ENCODE measurements at places on chromosomes 11 and 22.

GRCh38 chr11:22976146-22976545 is 115.9 kb upstream of the CCDC179 start:
- DNase-seq: no peak

DNA sequence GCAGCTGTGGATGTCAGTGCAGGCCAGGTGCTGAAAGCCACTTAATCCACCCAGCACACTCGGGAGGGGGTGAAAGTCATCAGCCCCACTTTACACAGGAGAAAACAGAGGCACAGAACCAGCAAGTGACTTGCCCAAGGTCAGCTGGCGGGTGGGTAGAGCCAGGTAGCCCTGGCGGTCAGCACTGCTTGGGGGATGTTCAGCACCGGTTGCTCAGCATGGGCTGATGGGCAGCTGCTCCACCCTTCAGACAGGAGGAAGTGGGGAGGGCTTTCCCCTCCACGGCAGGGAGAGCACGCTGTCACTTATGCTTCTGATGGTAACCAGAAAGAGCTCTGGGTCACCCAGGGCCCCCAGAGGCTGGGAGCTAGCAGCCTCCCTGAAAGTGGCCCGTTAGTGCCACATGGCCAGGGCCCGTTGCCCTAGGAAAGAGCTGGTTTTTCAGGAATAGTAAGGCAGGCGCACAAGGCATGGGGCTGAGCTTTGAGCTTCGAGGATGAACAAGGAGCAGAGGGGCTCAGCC is 417.9 kb downstream of the CTTN start:
- no peak for DNase-seq

- no peak for DNase-seq
These were observed 59.4 kb downstream of the BRD1 start for GRCh38 chr22:49768077-49768910.

- DNase-seq: no peak
These were observed 203.1 kb upstream of the MTMR2 start for GRCh38 chr11:96126917-96127595.

DNA sequence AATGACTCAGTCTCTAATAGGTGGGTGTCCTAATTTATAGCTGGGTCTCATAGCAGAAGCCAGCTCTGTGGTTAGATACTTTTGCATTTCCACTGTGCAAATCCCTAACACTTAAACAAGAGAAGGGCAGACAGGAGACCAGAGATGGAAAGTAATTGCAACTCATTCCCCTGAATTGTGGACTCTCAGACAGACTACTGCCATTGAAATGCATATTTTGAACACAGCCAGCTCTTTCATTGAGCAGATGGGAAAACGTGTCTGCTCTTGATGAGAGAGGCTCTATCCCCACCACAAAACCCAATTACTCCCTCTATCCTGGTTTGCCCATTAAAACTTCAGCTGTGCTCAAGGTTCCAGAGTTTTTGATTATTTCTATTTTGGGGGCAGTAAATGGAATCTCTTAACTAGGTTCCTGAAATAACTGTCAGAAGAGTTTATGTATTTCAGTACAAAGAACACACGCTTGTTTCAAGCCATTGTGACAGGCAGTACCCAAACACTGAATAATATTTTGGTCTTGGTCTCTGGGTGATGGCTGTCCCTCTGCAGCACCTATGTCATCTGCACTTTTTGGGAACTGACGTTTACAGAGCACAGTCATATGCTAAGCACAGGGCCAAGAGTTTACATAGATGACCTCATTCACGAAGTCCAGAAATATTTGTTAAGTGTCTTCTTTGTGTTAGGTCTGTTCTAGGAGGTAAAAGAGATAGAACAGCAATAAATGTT is 41.7 kb downstream of the FAM227A start:
- DNase-seq: no peak

DNA sequence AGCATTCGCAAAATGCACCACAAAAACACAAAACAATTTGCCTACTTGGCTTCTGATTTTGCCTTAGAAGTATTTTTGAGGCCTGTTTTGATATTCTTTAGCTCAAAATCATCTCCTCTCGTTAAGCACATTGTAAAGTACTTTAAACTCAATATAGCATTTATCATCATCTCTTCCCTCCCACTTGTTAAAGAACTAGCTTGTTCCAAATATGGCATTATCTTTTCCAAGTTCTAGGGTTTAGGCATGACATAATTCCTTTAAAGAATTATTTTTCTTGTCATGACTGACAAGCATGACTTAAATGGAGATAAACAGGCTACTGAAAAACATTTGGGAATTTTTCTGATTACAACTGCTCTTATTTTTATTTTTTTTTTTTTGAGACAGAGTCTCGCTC is 21.3 kb downstream of the CELF1 start:
- no peak for DNase-seq

- no peak for DNase-seq
These were observed 16.2 kb downstream of the BAD start for GRCh38 chr11:64268025-64268892.

GRCh38 chr11:44399968-44400367 is 90.0 kb upstream of the ALX4 start:
- no peak for DNase-seq

- DNase-seq: no peak
These were observed 1.7 kb downstream of the TM7SF2 start for GRCh38 chr11:65113361-65113756.

- DNase-seq: no peak
These were observed 48.5 kb upstream of the SOX6 start for GRCh38 chr11:16404781-16405285.

DNA sequence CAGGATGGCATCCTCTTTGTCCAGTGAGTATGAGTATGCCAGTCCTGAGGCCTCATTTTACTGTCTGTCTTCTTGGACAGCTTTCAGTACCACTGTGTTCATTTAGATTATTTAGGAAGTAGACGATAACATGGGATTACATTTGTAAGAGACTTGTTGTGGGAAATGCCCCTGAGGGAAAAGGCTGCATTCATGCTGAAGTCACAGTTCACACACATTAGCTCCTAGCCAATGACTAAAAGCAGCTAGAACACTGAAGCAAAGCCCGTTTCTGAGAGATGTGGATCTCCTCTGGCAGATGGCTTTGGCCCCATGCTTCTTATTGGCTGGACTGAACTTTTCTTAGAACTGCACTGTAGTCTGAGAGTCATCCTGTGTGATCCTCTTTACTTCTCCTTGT is 242.4 kb downstream of the FAM76B start:
- no peak for DNase-seq

DNA sequence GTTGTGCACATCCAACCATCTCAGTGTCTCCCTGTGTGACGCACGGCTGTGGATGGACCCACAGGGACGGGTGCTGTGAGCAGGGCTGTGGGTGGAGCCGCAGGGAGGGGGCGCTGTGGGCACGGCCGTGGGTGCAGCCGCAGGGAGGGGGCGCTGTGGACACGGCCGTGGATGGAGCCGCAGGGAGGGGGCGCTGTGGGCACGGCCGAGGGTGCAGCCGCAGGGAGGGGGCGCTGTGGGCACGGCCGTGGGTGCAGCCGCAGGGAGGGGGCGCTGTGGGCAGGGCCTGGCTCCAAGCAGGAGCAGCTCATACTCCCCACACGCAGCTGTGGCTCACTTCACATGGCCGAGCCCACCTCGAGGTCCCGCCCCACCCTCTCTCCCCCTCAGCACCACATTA is 6.0 kb upstream of the MAPK11 start:
- peak; percentile 71 for DNase-seq

DNA sequence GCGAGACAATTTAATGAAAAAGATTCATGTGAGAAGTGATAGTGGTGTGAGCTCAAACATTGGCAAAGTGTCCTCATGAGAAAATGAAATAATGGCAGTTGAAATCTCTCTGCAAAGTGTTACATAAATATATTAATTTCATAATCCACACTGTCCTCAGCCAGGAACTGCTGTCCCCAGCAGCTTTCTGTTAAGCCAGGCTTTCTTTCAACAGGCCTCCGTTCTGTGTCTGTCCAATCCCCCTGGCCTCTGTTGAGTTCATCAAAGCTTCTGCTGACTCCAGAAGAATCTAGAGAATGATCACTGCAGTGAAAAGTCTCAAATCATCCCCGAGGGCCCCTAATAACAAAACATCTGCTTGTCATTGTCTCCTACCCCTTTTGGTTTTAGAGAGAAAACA is 10.0 kb upstream of the ASCC2 start:
- no peak for DNase-seq

DNA sequence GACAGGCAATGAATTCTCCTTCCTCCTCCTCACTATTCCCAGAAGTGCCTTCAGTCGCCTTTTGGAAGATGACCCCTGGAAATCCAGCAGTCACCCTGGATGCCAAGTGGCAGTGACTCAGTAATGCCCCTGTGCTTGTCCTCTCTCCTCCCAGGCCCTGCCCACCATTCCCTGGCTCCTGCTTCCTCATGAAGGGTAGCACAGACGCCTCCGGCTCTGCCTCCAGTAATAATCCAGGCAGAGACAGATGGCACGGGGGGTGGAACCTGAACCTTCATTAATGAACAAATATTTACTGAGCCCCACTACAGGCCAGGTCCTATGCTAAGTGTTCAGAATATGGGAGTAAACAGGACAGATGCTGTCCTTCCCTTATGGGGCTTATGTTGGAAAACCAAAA is 23.2 kb downstream of the SYT13 start:
- no peak for DNase-seq

GRCh38 chr11:88040148-88040496 is 135.1 kb downstream of the RAB38 start:
- DNase-seq: no peak

GRCh38 chr11:73349633-73350032 is 26.6 kb upstream of the RELT start:
- no peak for DNase-seq

DNA sequence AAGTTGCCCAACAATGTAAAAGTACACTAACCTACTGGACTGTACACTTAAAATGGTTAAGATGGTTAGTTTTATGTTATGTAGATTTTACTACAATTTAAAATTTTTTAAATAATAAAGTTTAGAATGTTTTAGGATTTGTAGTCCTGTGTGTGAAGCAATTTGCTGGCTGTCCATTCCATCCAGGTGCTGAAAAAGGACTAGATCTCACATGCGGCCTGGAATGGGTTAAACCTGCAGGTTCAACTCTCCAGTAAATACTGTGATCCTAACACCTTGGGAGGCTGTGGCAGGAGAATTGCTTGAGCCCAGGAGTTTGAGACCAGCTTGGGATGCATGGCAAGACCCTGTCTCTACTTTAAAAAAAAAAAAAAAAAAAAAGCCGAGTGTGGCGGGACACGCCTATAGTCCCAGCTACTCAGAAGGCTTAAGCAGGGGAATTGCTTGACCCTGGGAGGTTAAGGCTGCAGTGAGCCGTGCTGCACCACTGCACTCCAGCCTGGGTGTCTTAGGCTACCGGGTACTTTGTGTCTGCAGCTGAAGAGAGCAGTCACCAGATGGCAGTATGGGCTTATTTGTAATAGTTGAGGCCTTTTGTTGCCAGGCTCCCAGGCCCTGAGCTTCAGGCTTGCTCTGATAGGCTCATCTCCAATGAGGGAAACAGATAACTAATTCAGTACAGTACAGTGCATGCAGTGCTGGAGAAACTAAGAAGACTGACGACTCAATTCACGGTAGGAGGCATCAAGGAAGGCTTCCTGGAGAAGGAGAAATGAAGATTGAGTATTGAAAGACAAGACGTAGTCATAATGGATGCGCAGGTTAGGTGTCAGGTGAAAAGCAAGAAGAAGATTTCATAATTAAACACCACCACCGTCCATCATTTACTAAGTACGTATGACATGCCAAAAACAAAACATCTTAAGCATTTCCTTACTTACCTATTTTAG is 64.7 kb upstream of the ASPHD2 start:
- peak; percentile 96 for DNase-seq

GRCh38 chr22:26479792-26480610 is 3.6 kb downstream of the HPS4 start:
- no peak for DNase-seq

GRCh38 chr11:32115446-32115845 is 24.6 kb downstream of the RCN1 start:
- no peak for DNase-seq

DNA sequence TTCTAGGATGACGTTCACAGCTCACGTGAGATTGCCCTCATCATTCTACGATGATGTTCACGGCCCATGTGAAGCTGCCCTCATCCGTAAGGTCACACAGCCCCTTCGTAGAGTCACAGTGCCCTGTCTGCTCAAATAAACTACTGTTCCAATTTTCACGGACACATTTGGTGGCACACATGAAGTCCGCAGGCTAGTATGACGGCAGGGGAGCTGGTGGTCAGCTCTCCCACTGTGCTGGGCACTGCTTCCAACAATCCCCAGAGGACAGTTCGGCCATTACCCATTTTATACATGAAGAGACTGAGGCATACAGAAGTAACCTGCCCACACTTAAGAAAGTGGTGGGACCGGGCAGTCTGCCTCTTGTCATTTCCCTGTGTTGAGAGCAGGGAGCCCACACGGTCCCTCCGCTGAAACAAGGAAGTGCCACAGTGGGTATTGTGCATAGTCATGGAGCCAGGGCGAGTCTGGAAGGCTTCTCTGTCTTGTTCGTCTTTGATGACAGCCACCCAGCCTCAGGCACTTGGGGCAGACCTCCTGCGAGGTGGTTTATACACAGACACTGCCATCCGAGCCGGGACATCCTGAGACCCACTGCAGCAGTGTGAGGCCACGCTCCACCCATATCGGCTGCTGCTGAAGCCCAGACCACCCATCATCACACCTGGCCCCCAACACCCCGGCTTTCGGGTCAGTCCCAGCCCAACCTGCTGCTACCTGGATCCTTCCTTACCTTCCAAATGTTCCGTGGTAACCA is 114.3 kb downstream of the PHF21B start:
- no peak for DNase-seq

- DNase-seq: peak; percentile 48
These were observed 161.8 kb downstream of the SOX6 start for GRCh38 chr11:16194566-16194965.

DNA sequence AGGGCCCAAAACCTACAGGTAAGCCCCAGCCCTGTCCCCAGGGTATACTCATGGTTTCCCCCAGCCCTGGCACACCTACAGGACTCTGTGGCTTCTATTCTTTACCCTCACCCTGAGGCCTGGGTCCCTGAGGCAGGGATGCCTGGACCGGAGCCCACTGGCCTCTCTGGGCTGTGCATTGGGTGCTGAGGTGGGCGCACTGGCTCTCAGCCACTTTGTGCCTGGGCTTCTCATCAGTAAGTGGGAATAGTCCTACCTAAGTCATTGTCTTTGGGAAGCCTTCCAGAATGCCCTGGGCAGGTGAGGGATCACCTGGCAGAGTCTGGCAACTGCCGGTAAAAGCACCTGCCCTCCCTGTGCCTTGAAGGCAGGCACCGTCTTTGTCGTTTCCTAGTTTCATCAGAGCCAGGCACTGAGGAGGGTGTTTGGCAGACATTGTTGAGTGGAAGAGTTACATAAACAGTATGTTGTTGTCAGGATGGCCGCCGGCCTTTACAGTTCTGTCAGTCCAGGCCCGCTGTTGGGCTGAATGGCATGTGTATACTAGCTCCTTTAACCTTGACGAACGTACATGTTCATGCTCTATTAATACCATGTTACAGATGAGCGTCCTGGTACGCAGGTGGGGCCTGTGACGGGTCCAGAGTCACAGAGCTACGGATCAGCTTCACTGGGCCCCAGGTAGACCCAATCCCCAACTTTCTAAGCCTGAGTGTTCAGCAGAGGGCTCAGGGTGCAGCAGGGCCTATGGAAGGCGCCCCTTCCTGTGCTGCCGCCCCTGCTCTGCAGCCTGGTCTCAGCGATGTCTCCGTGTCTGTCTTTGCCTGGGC is 23.0 kb downstream of the SHANK3 start:
- DNase-seq: no peak
